Urinary bladder (tissue), 4 donors: ENCODE measurements at places on chromosomes 3 and 15. TPM values are rescaled to one million over a fixed set of nuclear protein-coding genes. Genes with fewer than 3 reads are reported as not detected.

LYSMD2 gene
- total RNA-seq = 11.1 TPM

FAH gene
- 8.1 TPM for total RNA-seq

GAP43 gene
- total RNA-seq = 9.7 TPM

DNA sequence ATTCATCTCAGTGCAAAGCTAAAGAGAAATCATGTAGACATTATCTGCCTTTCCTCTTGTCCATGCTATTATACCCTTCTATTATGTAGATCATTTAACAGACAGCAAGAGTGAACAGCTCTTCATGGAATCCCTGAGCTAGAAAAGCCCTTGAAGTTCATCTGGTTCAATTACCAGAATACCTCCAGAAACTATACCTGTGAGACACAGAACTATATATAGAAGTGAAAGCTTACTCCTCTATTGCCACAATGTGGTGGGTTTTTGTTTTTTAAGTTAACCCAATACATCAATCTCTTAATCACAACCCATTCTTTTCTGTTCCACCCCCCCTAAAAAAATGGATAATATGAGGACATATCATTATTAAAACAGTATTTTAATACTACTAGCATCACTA, 347.7 kb downstream of the PLCL2 start:
- no peak for DNase-seq

DNA sequence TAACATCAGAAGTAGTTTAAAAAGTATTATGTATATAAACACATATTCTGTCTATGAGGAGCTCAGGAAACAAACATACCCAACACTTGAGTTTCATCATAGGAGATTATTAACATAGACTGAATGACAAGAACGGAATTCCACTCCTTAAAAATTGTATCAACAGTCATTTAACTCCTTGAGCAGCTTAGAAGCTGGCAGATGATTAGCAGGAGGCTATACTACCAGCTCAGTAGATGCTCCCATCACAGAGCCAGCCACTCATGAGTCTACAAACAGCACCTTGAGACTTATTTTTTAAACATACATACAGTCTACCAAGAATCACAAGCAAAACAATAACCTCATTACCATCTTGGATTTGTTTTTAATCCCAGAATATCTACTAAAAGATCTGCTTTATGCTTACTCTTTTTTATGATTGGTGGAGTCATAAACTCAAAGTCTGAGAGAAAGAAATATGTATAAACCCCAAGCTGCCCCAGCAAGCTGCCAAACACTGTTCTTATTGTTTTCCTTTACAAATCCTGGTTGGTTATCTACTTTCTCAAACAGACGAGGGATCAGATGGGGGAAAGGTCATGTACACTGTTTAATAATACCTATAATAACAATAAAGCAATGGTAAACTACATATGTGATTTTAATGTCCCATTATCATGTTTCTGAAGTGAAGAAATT, 59.5 kb downstream of the CBLB start:
- no peak for DNase-seq

DNA sequence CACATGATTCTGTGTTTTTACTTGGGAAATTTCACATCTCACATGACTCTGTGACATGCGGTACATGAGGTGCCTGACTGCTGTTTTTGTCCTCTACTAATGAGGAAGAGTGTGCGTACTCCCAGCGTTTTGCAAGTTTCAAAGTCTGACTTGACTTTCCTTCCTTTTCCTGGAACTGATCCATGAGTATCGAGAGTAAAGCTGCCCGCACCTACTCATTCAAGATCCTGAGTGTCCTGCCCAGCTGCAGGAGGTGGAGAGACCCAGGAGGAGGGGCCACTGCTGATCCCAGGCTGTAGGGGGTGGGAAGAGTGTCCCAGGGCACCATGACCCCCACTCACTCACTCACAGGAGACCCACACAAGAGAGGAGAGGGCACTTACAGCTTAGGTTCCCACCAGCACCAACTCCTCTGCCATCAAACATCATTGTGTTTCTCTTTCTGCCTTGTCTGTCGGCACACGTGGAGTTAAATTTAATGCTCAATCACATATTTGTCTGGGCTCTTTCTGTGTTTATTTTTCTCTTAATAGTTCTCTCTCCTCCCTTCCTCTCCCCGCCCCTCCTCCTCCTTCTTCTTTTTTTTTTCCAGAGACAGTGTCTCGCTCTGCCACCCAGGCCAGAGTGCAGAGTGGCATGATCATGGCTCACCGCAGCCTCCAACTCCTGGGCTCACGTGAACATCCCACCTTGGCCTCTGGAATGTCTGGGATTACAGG, 1.4 kb downstream of the CCR5AS start:
- no peak for DNase-seq

- no peak for DNase-seq
Measured at GRCh38 chr15:31325595-31326155, 960 bp upstream of the KLF13 start.
